ENCODE measurements at places on chromosomes 5 and 9.

GRCh38 chr9:26391036-26391435 is 501.6 kb downstream of the CAAP1 start:
- no peak for DNase-seq

GRCh38 chr9:131418143-131419025 is 24.5 kb downstream of the PRRC2B start:
- peak; percentile 66 for DNase-seq

DNA sequence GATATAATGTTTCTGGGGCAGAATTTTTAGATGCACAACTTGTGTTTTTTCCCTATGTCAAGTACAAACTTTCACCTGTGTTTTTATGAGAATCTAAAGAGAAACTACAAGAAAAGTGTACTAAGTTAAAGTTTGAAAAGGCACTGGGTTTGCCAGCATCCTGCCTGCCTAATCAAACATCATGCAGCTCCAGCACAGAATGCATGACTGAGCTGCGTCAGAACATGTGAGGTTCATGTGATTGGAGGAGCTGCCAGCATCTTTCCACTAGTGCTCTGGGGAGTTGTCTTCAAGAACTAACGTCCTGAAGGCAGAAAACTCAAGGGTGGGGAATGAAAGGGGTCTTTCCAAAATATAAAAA is 46.1 kb upstream of the RIC1 start:
- no peak for DNase-seq

DNA sequence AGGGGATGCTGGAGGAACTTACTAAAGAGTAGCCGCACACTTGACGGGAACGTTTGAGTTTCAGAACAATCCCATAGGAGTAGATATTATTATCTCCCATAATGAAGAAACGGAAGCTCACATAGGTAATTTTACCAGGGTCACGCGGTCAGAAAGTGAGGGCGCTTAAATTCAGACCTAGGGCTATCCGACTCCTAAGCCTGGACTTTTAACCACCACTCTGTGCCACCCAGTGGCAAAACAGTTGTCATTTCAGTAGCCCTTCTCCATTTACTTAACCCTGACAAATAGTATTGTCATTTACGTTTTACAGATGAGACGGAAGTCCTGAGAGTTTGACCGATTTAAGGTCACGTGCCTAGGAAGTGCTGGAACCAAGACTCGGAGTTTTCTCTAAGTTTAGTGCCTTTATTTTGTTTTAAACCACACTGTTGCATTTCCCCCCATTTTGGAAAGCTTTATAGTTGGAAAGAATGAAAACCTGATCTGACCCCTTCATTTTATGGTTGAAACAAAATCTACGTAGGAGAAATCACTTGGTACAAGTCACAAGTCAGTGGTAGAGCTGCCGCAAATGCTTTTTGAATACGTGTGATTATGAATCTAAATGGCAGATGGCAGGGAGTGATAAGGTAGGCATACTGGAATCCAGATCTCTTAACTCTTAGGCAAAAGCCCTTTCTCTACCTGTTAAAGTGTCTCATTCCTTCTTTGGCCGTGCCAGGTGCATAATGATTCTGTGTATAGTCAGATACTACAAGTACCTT is 650 bp downstream of the MRRF start:
- DNase-seq, result peak; percentile 44

GRCh38 chr9:130854092-130854491 is 19.0 kb downstream of the ABL1 start:
- DNase-seq, result no peak

DNA sequence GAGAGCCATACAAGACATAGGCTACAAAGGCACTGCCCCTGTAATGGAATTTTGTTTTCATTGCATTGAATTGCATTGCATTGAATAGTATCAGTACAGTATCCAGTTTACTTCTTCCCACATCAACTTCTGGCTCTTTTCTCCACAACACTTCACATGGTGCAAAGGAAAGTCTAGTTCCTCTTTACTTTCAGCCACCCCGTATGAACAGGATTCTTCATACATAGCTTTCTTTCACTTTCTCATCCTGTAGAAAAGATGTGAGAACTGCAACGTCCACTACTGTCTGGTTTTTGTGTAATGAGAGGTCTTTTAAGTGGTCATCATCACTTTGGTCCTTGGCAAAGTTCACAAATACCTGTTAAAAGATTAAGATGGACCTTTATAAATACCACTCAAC is 20.2 kb downstream of the NIPSNAP3B start:
- DNase-seq, result no peak

DNA sequence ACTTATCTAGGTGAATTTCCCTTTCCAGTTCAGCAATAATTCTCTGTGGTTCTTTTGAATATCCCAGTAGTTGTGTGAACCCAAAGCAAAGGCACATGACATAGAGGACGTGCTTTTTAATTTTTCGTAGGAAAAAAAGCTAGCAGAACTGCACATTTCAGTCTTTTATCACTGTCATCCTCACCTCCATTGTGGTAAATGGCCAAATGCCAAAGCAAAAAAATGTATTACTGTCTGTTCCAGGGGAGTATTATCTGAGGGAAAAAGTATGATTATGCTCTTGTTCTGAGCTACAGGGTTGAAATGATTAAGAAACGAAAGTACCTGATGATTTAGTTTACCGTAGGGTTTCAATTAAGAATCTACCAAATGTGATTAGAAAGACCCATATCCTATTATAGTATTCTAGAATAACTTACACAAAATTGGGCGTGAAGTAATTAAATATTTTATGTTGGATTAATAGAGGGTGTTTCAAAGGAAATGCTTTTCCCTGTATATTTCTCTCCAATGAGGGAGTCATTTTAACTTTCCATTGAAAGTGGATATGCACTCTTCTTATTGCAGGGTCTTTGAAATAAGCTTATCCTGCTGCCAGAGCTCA is 62.7 kb downstream of the CAVIN4 start:
- DNase-seq, result no peak

GRCh38 chr5:142360607-142361120 is 35.8 kb upstream of the SPRY4 start:
- peak; percentile 51 for DNase-seq

DNA sequence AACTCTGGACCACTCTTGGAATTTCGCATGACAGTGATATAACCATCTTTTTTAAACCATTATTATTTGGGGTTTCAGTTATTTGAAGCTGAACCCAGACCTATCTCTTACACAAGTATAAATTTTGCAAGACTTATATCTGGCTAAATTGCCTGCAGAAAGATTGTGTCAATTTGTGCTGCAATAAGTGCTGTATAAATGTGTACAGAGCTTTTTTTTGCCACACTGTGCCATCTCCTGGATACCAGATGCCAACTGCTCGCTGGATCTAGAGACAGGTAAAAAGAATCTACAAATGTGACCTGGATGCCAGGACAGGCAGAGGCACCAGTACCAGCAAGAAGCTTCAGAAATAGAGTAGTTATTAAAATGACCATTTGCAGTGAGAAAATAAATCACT is 25.9 kb upstream of the TTC39B start:
- no peak for DNase-seq

DNA sequence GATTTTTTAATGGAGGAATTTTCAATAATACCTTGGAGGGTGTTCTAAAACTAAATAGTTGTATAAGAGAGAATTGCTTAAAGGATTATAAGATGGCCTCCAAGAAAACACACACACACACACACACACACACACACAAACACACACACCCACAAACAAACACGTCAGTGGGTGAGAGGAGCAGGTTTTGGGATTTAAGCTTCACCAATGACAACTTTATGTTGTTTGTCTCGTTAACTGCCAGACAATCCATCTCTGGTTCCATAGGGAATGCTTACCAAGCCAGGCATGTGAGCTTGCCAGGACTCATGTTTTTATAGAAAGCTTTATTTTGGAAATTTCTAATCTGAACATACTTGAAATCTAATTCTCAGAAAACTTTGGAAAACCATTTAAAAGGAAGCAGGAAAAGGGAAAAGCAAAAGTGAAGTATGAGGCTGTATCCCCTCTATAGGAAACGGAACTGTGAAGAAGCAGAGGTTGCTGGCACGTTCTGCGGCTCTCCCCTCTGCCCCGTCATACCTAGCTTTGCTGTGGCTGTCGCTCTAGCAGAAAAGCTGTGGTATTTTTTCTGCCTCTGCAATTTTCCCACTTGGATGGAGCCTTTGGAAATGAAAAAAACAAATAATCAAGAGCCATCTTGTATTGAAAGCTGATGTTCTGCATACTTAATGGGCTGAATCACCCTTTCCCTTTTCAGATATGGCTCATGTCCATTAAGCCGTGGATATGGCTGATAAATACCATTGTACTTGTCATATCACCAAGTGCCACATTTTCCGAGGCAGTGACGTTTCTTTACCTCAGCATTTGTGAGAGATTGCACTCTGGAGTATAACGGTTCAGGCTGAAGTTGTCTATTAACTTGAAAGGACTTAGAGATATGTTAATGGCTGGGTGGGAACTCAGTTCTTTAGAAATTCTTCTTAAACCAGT is 112.7 kb downstream of the NTRK2 start:
- DNase-seq, result no peak

GRCh38 chr9:123940721-123941523 is 11.0 kb upstream of the DENND1A start:
- DNase-seq, result no peak

DNA sequence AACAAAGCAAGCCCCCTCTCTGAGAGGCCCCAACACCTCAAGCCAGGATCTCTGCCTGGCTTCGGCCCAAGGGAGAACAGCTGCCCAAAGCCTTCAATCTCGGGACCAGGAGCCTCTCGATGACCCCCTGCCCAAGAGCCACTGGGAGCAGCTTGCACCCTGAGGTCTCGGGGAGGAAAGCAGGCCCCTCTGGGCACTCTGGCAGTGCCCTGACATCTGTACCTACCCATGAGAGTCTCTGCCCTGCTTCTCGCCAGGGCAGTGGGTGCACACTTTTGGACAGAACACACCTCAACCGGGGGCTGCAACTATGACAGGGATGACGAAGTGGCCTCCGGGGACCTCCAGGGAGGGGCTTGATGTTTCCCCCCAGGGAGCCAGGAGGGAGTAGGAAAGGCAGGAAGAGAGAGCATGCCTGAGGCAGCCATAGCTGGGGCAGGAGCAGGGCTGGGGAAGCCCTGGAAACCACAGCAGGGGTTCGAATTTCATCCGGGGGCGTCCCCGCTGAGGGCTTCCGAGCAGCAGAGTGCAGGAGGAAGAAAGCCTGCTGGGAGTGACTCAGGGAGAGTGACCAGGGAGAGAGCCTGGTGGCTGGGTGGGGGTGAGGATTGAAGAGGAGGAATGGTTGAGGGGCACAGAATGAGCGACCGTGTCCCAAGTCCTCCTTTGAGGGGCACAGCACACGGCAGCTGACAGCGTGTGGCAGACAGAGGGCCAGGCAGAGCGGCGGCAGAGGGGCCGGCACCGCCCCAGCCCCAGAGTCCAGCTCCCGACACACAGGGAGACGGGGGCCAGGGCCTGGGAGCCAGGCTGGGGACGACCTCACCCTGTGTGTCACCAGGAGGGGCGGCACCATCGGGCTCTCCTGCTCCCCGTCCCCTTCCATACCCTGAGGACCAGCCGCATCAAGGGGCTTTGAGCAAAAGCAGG is 1.8 kb downstream of the LPCAT1 start:
- peak; percentile 58 for DNase-seq

GRCh38 chr5:31062902-31063580 is 130.4 kb upstream of the CDH6 start:
- DNase-seq, result no peak

DNA sequence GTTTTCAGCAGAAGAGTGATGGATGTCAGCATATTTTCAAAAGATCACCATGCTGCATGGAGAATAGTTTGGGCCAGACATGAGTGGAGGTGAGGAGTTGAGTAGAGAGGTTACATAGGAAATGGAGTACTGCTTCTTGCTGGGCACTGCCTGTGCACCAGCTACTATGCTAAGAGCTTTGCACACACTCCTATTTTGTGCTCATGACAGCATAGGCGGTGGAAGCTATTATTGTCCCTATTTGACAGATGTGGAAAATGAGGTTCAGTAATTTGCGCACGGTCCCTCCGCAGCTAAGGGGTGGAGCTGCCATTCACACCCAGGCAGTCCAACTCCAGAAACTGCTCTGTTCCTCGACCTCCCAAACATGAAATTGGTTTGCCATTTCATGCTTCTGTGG is 67.8 kb downstream of the ENTREP1 start:
- no peak for DNase-seq

DNA sequence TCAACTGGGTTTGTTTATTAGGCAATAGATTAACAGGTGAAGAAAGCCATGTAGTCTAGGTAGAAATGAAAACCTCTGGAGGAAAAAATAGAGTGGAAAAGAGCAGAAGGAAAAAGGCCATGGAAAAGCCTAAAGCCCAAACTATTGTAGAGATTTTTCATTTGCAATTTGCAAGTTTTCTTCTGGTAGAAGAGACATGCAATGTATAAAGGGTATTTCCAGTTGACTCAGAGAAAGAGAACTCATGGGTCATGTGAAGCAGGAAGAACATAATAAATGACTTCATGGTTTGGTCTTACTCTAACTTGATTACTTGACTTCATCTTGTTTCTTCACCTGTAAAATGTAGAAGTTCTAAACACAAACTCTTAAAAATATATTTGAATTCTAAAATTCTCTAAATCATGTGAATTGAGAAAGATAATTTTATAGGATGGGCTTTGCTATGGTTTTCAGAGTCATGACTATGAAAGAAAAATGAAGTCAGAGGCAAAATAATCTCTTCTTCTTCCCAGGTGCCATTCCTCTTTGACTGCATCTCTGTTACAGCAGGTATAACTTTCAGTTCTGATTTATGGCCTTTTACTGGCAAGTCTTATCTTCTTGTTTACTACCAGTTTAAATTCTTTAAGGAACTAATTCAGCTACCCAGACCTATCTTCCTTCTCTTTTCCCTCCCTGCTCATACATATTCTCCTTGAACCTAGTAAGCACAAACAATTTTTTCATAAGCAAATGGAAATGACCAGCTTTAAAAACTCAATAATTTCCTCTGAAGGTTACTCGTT is 47.7 kb upstream of the TMC1 start:
- no peak for DNase-seq

GRCh38 chr5:7606840-7607465 is 211.0 kb downstream of the ADCY2 start:
- peak; percentile 85 for DNase-seq

DNA sequence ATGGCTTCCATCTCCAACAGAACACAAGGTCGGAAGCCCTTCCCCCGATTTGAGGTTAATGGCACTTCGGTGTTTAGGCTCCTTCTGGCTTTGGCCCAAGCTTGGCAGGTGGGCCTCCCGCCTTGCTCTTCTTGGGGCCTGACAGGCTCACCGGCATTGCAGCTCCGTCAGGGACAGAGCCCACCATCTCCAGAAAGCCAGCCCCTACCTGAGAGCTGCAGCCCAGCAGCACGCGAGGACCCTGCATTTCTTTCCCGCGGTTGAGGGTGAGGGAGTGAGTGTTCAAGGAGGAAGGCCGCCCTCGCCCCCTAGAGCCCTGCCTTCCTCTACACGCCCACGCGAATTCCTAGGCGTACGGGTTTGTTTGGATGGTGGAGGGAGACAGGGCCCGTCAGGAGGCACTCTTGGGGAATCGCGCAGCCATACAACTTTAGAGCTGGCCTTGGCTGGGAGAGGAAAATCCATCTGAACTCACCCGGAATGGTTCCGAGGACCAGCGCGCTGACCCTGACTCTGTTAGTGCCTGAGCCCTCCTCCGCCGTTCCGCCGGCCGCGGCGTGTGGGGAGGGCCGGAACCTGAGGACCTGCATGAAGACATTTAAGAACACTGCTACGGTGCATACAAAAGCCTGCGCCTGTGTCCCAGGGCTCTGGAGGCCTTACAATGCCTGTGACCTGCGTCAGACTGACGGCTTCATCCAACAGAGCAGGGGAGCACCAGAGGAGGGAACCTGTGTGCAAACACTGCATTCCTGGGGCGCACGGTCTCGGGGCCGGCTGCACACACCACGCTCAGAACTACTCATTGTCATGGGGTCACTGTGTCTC is 73.8 kb downstream of the MRPL36 start:
- peak; percentile 63 for DNase-seq

GRCh38 chr9:123868002-123868401 is 61.9 kb downstream of the DENND1A start:
- no peak for DNase-seq

All from GM23338 (cell line).